T-cell (primary cell): ENCODE measurements at places on chromosomes 2 and 18. TPM values are rescaled to one million over a fixed set of nuclear protein-coding genes. Genes with fewer than 3 reads are reported as not detected.

HTRA2 gene
- total RNA-seq, result 45.2 TPM

LRATD1 gene
- not detected for total RNA-seq

LYPD6B gene
- not detected for total RNA-seq

CABYR gene
- total RNA-seq, result 0.25 TPM

SERPINB13 gene
- not detected for total RNA-seq

MPP4 gene
- total RNA-seq, result not detected

BIN1 gene
- total RNA-seq, result 151 TPM

RAB6C gene
- total RNA-seq, result not detected

KCNJ13 gene
- total RNA-seq, result not detected

CDK15 gene
- not detected for total RNA-seq

EVA1A gene
- not detected for total RNA-seq

LINC00305 gene
- total RNA-seq, result not detected

MYO1B gene
- 0.79 TPM for total RNA-seq

ATP8B1 gene
- 0.35 TPM for total RNA-seq

UGT1A7 gene
- not detected for total RNA-seq

GNLY gene
- total RNA-seq, result 377 TPM
